ENCODE measurements at places on chromosomes 3 and 15.

GRCh38 chr15:68550498-68551295, 28.1 kb upstream of the CORO2B start:
- peak; percentile 50 for DNase-seq

DNA sequence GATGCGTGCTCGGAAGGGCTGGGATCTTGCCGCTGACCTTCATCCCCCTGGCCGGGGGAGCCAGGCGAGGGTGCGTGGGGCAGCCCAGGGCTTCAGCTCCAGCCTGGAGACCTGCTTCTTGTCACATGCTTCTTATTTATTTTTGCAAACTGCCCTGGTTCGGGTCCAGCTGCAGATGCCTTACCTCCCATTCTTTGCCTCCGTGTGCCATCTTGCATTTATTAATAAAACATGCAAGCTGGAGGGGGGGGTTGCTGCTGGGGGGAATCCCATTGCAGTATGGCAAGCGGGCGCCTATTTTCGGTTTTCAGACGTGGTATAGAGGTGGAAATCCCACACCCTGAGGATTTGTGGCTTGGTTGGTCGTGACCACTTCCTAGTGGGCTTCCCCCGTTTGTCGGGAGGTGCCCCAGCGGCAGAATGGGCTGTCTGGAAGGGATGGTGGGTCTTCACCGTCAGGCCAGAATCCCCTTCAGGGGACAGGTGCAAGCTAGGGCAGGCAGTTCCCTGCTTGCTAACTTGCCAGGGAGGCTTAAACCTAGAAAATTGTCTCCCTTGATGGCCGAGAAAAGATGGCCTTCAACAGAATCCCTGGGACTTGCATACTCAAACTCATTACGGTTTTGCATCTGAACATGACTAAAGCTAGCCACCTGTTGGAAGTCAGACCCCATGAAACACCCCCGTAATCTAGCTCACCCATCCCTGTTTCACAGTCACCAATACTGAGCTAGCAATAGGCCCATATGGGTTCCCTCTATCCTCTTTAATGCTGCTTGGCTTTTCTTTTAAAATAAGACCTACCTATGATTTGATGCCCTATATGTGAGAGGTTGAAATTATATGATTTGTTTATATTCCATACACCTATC, 569 bp downstream of the TMEM266 start:
- no peak for DNase-seq

GRCh38 chr3:194574639-194575483, 58.4 kb downstream of the TMEM44 start:
- DNase-seq: no peak

GRCh38 chr3:100710261-100710968, 1.1 kb downstream of the TFG start:
- DNase-seq: peak; percentile 33

DNA sequence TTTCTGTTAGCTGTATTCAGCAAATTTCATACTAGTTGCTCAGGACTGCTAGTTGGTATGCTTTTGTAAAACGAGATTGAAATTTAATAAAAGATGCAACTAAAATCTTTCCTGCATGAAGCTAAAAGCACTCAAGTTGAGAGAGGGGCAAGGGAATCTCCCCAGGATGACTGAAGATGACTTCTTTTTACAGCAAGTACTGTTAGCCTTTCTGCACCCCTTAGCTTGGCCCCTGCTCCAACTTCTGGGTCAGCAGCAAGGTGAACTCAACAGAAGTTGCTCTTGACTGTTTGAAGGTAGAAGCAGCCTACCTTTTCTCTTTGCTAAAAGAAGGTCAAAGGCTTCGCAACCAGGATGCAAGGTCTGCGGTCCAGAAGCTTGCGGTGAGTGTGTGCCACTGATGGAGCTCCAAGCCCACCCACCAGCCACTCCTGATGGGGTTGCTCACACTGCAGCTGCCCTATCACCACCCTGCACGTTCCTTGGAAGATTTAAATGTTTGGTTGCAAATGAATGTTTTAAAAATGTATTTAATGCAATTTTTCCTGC, 32.5 kb downstream of the NME9 start:
- DNase-seq: no peak

- DNase-seq: no peak
Measured at GRCh38 chr15:60184579-60184978, 180.5 kb downstream of the FOXB1 start.

Measured in activated CD8-positive, alpha-beta memory T cell treated with anti-CD3 and anti-CD28 coated beads for 48 hours (primary cell).